ENCODE measurements at places on chromosomes 4 and X.

GRCh38 chrX:150365051-150365989 is 2.2 kb downstream of the MAMLD1 start:
- DNase-seq: no peak

- no peak for DNase-seq
Observed at GRCh38 chrX:45795546-45795945, 594.9 kb upstream of the DIPK2B start.

GRCh38 chr4:3290889-3291321 is 1.9 kb upstream of the RGS12 start:
- DNase-seq: no peak

- no peak for DNase-seq
Observed at GRCh38 chr4:182139491-182139890, 103.7 kb upstream of the TENM3 start.

- no peak for DNase-seq
Observed at GRCh38 chrX:139178980-139179379, 351.6 kb upstream of the F9 start.

GRCh38 chr4:84916227-84916626 is 50.3 kb downstream of the WDFY3 start:
- no peak for DNase-seq

DNA sequence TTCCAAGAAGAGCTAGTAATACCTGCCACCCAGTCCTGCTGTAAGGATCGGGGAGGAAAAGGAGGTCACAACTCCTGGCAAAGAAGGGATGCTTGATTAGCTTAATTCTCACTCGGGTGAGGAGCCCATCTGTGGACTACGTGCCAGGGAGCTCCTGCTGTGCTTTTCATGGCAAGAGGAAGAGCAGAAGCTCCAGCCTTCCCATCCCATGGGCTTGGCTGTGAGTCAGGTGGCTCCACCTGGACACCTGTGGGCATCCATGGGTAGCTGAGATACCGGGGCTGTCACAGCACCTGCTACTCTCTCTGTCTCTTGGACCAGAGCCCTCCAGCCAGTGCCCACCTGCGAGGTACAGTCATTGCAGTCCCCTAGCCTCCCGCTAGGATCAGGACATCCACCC is 18.0 kb downstream of the CLNK start:
- DNase-seq: peak; percentile 67

DNA sequence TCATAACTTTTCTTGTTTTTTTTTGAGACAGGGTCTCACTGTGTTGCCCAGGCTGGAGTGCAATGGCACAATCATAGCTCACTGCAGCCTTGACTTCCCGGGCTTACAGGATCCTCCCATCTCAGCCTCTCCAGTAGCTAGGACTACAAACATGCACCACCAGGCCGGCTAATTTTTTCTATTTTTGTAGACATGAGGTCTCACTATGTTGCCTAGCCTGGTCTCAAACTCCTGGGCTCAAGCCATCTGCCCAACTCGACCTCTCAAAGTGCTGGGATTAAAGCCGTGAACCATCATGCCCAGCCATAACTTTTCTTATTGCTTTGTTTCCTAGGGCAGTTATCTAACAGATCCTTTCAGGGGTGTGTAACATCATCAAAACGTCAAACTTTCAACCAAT is 11.8 kb downstream of the SEC24D start:
- DNase-seq: no peak

DNA sequence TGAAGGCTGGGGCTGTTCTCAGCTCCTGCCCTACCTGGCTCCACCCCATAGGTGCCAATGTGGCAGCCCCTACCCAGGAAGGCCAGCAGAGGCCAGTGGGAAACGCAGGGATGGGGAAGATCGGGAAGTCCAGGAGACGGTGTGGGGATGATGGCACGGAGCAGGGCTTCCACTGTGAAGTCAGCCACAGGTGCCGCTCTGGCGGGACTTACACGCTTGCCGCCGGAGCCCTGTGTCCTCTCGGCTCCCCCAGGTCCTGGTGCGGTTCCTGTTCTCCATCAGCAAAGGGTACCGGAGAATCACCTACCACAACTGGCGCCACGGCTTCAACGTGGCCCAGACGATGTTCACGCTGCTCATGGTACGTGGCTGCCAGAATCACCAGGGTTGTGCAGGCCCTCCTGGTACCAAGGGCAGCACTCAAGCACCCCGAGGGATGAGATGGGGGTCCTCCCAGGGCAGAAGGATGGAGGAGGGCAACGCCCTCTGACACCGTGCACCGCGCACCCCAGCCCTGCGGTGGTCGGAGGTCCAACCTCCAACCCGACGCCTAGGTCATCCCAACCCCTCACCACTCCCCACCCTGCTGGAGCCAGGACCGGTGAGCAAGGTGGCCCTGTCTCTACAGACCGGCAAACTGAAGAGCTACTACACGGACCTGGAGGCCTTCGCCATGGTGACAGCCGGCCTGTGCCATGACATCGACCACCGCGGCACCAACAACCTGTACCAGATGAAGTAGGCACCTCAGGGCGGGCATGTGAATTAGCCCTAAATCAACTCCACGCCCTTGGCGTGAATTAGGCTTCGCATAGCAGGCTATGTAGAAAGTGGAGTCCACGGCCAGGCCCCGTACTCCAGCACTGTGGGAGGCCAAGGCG is 12.0 kb downstream of the ATP5ME start:
- DNase-seq: no peak

DNA sequence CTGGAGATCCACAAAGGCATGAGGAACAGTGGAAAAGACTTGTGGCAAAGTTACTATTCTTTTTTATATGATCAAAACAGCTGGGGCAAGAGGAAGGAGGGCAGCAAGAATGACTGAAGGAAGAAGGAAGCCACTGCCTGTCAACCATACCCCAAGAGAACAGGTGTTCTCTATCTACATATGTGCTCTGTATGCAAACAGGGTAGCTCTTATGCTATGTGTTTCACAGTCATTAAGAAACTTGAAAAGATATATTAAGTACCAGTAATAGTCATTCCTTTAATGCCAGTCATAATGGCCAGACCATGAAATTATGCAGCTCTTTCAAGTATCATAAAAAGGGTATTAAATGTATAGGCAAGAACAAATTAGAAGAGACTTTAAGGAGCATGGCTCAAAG is 363.9 kb downstream of the KLHL13 start:
- DNase-seq: no peak

DNA sequence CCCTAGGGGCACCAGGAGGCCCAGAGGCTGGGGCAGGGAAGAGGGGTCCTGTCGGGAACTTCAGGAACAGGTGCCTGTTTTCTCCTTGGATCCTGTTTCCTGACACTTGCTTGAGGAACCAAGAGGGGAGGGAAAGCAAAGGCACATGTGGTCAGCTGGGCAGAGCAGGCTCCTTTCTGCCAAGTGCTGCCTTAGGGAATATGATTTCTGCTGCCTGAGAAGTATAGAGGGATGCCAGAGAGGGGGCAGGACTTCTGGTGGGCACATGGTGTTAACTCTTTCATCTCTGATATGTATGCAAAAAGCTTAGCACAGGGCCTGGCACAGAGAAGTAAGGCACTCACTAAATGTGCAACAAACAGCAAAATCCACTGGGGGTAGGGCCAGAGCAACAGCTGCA is 51.2 kb upstream of the PJA1 start:
- no peak for DNase-seq

DNA sequence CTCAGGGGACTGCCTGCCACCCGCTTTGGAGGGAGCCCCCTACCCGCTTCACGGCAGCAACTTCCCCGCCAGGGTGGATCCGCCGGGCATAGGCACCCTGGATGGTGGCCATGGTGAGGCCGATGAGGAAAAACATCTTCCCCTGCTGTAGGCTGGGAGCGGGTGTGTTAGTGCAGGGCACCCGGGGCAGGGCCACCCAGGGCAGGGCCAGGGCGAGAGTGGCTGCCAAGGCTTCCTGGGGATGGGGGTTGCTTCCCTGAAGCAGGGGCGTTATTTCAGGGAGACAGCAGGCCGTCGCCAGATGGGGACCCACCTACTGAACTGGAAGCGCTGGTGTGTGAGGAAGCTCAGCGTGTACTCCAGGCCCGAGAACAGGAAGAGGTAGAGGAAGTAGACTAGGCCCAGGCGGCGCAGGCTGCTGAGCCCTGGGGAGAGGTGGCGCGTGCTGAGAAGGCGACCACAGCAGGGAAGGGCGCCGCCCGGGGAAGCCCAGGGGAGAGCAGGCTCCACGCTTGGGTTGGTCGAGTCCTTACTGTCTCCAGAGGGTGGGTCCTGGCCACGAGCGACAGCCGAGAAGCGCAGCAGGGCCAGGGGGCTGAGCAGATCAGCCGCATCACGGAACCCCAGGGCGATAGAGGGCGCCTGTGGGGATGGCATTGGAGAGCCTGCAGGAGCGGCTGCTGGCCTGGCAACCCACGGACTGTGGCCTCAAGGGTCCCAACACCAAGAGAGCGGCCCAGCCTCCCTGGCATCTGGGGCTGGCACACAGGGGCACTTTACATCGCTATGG is 31.5 kb downstream of the NOP14 start:
- DNase-seq: no peak

DNA sequence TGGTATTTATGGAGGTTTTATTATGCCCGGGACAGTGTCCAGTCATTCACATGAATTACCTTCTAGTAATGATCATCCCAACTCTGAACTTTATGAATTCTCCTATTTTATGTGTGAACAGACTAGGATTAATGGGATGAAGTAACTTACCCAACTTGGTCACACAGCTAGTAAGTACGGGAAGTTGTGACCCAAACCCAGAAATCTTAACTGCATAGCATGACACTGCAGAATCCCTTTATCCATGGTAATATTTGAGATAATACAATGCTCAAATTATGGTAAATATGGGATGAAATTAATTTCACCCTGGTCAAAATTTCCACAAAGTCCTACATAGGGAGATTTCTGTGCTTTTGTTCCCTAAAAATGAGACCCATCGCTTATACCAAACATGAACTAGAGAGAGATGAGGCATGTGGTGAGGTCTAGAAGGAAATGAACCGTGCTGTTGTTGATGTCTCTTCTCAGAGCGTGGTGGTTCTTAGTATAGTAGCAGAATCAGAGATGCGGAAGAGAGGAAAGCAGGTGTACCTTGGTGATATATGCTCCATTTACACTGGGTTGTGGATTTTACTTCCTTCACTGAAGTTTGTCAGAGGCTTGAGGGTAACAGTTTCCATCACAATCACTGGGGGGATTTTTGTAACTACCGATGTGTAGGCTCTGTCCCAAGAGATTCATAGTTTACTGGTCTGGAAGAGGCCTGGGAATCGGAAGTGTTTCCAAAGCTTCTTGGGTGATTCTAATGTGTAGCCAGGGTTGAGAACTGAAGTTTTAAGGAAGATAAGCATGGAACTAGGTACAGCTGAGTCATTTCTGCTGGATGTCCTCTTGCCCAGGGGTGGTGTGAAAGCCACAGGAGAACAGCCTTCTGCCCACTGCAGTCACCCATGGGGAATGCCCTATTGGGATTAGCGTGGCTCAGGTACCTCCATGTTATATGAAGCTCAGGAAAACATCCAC is 30.2 kb upstream of the FAM9C start:
- DNase-seq: no peak

- DNase-seq: no peak
Observed at GRCh38 chr4:130573742-130574141, 1477.8 kb downstream of the C4orf33 start.
